ENCODE measurements at places on chromosomes 5 and 9. TPM values are rescaled to one million over a fixed set of nuclear protein-coding genes. Genes with fewer than 3 reads are reported as not detected.

- DNase-seq = no peak
These were observed 32.8 kb downstream of the TMC1 start for GRCh38 chr9:72554221-72554641.

Gene CTNND2
- total RNA-seq = not detected

GRCh38 chr5:112907166-112907631, 14.8 kb downstream of the REEP5 start:
- DNase-seq = no peak

DNA sequence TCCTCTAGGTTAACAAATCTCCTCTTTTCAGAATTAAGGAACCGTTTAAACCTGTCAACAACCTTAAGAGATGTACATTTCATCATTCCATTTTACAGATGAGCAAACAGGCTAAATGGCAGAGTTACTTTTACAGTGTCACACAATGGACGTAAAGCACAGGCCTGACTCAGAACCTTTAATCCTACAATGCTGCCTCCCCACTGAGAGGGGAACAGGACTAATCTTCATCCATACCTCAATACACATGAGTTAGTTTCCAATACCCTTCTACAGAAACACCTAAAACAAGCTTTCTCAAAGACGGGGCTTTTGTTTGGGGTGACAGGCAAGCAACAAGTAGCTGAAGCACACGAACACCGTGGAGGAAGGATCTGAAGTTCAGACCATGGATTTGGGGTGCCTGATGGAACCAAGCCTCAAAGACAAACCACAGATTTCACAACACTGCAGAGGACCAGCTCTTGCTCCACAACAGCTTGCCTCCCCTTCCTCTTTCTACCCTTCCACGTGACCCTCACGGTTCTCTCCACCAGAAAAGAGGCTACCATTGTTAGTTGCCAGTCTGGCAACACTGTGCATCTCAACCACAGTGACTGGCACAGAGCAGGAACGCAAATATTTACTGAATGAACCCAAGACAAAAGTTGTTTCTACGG, 1.8 kb downstream of the RNF130 start:
- no peak for DNase-seq

Gene OR1L8
- total RNA-seq = not detected

DNA sequence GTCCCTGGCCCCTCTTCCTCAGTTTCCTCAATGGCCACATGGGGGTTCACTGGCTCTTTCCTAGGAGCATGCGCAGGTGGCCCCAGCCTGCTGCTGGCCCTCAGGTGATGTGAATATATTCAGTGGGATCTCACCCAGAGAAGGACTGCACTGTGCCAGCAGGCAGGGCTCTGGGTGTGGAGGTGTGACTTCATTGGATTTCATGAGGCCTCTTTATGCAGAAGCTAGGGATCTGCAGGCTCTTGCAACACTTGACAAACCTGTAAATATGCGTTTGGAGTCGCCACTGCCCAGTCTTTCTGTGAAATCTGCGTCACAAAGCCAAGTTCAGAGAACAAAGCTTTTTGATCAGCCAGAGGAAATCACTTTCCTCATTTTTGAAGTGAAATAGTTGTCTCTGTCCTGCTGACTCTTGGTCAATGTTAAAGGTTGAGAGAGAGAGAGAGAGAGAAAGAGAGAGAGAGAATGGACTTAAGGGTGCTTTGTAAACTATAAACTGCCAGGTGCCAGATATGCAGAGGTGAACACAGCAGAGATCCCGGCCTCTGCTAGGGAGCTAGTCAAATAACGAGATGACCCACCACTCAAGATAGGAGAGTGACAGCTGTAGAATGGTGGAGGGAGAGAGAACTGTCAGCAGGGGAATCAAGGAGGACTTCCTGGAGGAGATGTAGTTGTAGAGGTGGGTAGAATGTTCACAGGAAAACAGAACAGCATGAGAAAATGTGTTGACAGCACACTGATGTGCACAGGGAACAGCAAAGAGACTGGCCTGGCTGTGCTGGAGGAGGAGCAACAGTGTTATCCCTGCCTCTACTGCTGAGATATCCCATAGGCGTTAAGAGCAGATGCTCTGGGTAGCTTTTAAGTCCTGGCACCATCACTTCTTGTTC, 167.0 kb upstream of the ZNF618 start:
- DNase-seq = no peak

DNA sequence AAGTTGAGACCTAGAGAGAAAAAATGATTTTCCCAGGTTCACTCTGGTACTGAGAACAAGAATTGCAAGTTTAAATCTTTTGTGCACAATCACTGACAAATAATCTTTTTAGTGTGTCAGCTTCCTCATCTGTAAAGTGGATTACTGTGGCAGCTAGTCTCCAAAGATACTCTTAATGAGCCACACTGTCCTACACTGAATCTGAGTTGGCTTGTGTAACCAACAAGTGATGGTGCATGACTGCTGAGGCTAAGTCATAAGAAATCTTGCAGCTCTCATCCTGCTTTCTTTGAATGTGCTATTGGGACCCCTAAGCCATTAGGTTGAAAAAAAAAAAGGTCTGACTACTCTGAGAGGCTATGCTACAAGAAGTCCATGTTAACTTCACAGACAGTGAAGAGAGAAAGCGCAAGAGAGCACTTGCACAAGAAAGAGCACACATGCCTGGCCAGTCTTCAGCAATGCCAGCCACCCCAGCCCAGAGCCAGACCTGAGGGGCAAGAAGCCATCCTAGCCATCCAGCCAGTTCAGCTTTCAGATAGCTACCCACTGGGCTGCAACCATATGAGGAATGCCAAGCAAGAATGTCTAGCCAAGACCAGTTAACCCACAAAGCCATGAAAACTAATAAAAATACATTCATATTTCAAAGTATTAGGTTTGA, 419.4 kb downstream of the RAB3C start:
- DNase-seq = no peak

- no peak for DNase-seq
These were observed 2.0 kb downstream of the ZMYND19 start for GRCh38 chr9:137588311-137588710.

- peak; percentile 52 for DNase-seq
These were observed 447 bp downstream of the CRAT start for GRCh38 chr9:129109952-129110739.

Gene RAD23B
- 76.8 TPM for total RNA-seq

DNA sequence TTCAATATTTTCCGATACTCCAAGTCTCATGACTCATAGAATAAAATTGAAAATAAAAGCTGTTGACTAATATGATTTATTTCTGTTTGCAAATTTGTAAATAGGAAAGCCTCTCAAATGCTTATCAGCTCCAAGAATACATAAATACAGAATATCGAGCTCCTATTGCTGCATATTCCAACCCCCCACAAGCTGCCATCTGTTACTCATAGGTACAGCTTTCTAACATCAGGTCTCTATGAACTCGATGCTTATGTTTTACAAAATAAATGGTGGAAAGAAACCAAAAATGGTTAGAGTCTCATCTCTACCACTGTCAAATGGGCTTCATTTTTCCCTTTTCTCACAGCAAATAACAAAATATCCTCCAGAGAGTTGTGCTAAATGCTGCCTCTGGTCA, 631.6 kb upstream of the CDH18 start:
- no peak for DNase-seq

Gene GPR151
- total RNA-seq = not detected

Gene FAT2
- not detected for total RNA-seq

GRCh38 chr9:122379340-122379739, 8.5 kb downstream of the PTGS1 start:
- DNase-seq = no peak

GRCh38 chr9:108691614-108692013, 164.2 kb downstream of the ACTL7B start:
- peak; percentile 79 for DNase-seq

Gene LIX1
- not detected for total RNA-seq

DNA sequence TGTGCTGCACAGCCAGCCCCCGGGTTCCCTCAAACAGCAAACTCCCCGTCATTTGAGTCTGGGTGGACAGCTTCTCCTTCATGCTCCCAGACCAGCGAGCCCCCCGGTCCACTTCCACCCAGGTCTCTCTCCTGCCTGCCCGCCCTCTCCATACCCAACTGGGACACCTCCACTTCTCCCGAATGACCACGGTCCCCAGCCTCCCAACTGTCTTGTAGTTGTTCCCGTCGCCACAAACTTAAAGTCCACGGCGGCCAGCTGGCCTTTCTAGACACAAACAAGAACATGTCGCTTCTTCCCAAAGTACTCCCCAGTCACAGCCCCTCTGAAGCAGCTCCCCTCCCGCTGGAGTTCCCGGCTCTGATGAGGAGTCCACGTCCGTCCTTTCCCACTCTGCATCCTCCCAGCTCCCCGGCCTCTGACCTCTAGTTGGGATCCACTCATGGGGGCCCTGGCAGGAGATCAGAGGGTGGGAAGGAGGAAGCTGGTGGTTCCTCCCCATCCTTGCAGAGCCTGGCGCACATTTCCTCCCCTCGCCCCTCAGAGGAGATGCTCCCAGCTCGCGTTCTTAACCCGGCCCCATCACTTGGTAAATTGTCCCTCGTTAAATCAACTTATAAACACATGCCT, 24.1 kb upstream of the PPP1R26 start:
- no peak for DNase-seq

Gene ANKS6
- 43.7 TPM for total RNA-seq

GRCh38 chr9:38228331-38229103, 159.5 kb upstream of the SHB start:
- no peak for DNase-seq

Gene FOXI1
- not detected for total RNA-seq

Gene CENPK
- total RNA-seq = 19.7 TPM

DNA sequence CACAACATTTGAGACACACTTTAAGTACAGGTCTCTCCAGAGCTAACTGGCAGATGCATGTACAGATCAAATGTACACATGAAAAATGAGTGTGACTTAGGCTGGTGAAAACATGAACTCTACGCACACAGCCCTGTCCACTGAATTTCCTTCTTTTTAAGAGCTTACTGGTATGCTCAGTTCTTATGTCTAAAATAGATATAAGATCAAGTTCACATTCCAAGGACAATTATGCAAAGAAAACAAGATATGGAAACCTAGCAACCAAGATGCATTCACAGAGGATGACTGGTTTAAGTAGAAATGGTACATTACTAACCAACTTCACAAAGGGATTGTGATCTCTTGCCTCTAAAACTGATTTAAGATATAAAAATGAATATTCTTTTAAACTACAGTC, 56.7 kb downstream of the TLE1 start:
- DNase-seq = no peak

DNA sequence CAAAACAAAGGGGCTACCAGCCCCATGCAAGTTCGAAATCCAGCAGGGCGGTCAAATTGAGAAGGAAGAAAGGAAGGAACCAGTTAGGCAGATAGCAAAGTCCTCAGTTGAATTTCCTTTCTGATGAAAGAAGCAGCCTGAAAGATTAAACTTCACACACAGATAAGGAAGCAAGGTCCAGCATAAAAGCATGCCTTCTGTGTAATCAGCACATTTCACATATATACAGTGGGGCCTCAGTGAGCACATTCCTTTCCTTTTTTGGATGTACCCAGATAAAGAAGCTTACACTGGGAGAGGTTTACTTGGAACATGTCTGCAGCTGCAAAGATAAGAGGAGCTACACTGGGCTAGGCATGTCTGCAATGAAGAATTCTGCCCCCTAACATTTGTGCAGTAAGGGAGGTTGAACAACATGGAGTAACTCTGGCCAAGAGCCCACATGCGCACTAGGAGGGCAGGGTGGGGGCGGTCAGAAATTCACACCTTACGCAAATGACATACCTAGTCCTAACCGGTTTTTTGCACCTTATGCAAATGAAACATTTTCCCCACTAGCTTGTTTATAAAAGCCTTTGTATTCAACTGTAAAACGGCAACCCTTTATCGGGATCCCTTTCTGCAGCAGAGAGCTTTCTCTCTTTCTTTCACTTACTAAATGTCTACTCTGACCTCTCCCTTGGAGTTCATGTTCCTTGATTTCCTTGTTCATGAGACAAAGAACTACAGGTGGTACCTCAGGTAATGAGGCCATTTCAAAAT, 149.7 kb upstream of the FBXL17 start:
- no peak for DNase-seq

DNA sequence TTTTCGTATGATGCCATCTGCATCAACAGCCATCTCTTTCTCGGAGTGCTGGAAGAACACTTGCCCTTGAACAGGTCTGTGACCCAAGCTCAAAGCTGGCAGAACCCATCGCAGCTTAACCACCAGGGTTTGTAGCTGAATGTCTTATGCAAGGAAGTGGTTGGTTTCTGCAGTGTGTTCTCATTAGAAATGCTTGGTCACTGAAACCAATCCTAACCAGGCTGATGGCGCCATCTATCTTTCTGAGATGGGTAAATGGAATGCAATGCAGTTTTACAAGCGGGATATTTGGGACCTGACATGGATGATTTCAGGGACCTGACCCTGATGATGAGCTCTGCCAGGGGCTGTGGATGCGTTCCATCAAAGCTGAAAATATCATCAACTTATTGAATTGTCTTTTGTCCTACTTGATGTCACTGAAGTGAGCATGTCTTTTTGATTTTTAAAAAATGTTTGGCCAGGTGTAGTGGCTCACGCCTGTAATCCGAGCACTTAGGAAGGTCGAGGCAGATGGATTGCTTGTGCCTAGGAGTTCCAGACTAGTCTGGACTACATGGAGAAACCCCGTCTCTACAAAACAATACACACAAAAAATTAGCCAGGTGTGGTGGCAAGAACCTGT, 28.7 kb downstream of the DMRT3 start:
- DNase-seq = peak; percentile 64

Gene SLCO6A1
- not detected for total RNA-seq

Gene GAPVD1
- 22.9 TPM for total RNA-seq

Gene FBXL7
- not detected for total RNA-seq

DNA sequence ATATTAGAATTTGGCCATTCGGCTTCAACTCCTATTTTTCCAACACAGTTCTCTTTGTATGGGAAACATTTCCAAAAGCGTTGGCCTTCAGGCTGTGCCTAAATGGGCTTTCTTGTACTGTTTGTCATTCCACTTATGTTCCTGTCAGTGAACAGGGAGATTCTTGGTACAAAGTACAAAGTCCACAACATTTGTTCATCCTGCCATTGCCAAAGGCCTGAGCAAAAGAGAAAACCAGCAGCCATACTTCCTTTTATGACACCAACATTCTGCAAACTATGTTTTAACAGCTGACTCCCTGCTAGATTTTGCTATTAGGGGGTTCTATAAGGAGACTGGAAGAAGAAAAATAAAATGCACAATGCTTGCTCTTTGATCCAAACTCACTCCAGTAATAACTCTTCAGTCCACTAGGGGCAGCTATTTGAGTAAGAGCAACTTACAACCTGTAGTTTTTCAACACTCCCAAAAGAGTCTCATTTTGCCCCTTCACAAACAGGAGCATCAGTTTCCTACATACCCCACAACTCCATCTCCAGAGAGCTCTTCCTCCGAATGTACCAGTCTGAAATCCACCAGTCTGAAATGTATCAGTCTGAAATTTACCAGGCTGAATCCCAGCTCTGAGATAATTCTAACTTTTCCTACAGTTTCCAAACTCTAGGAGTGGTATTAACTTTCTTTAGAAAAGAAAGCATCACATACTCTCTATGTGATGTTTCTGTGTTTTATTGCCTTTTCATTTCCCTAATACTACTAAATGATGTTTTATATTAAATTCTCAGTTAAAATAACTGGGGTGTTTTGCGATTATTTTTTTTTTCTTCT, 693.8 kb downstream of the DNAH5 start:
- peak; percentile 22 for DNase-seq

- no peak for DNase-seq
These were observed 11.9 kb upstream of the CLIC3 start for GRCh38 chr9:137008312-137008711.

Gene RAI14
- 36.3 TPM for total RNA-seq
